SJCRH30 (cell line): ENCODE measurements at places on chromosomes 3 and 15.

DNA sequence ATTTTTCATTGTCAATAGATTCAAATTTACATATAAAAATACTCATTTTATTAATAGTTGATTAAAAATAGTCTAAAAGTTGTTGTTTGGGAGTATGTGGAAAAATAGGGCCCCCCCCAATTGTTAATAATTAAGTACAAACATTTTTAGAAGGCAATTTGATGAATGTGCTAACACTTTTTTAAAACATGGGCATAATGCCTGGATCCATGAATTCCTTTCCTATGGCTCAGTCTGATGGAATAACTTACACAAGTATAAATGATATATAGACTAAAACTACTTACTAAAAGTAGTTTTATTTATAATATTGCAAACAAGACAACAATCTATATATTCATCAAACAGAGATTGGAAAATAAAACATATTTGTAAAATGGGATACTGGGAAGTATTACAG, 247.2 kb upstream of the LRRN1 start:
- H3K27ac ChIP-seq = no peak overlapping the region
- DNase-seq = no peak
- no peaks in the 10 kb centered on the region for H3K4me1 ChIP-seq
- no peaks in the 10 kb centered on the region for H3K36me3 ChIP-seq
- no peaks in the 10 kb centered on the region for H3K27me3 ChIP-seq

- H3K4me3 ChIP-seq = no peak overlapping the region
- DNase-seq = no peak
- H3K27me3 ChIP-seq = no peaks in the 10 kb centered on the region
- no peaks in the 10 kb centered on the region for H3K36me3 ChIP-seq
Measured at GRCh38 chr3:64147211-64147610, 78.1 kb downstream of the PRICKLE2 start.

GRCh38 chr3:123491966-123492587, 43.2 kb upstream of the ADCY5 start:
- H3K27ac ChIP-seq = no peak overlapping the region
- no peak for DNase-seq

- H3K4me3 ChIP-seq = peak overlapping the region; percentile 54
- DNase-seq = peak; percentile 62
- peaks cover 11% of the 10 kb centered on the region for H3K4me1 ChIP-seq
- H3K27me3 ChIP-seq = no peaks in the 10 kb centered on the region
- H3K36me3 ChIP-seq = no peaks in the 10 kb centered on the region
Measured at GRCh38 chr15:72184165-72184811, 13.3 kb downstream of the GRAMD2A start.

- H3K36me3 ChIP-seq = no peaks in the 10 kb centered on the region
- no peak overlapping the region for H3K4me3 ChIP-seq
- H3K27ac ChIP-seq = peak overlapping the region; percentile 81
- H3K4me1 ChIP-seq = peaks cover 26% of the 10 kb centered on the region
- DNase-seq = no peak
Measured at GRCh38 chr3:183299976-183300375, 46.9 kb downstream of the B3GNT5 start.

DNA sequence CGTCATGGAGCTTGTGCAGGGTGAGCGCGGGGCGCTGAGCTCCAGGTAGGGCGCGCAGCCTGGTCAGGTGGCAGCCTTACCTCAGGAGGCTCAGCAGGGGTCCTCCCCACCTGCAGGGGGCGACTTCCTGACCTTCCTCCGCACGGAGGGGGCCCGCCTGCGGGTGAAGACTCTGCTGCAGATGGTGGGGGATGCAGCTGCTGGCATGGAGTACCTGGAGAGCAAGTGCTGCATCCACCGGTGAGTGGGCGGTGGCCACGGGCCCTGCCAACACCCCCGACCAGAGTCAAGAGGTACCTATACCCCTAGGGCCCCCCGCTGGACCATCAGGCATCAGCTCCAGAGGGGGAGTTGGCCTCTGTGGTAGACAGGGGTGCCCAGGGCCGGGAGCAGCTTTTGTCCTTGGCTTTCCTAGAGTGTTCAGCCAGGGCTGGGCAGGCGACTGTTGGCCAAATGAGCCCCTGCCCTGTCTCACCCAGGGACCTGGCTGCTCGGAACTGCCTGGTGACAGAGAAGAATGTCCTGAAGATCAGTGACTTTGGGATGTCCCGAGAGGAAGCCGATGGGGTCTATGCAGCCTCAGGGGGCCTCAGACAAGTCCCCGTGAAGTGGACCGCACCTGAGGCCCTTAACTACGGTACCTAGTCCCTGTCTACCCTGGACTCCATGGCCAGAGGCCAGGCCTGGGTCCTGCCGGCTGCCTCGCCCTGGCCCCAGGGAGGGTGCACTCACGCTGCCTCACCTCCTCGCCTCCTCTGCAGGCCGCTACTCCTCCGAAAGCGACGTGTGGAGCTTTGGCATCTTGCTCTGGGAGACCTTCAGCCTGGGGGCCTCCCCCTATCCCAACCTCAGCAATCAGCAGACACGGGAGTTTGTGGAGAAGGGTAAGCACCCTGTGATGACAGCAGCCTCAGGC, 9.1 kb downstream of the FES start:
- DNase-seq = no peak
- H3K4me1 ChIP-seq = peaks cover 3% of the 10 kb centered on the region; the same call in 1 of the 2 replicates
- peak overlapping the region; percentile 33 for H3K4me3 ChIP-seq

- no peaks in the 10 kb centered on the region for H3K4me1 ChIP-seq
- no peak overlapping the region for H3K4me3 ChIP-seq
- no peak for DNase-seq
- H3K36me3 ChIP-seq = no peaks in the 10 kb centered on the region
- no peak overlapping the region for H3K27ac ChIP-seq
Measured at GRCh38 chr15:53918180-53919079, 59.8 kb upstream of the UNC13C start.

DNA sequence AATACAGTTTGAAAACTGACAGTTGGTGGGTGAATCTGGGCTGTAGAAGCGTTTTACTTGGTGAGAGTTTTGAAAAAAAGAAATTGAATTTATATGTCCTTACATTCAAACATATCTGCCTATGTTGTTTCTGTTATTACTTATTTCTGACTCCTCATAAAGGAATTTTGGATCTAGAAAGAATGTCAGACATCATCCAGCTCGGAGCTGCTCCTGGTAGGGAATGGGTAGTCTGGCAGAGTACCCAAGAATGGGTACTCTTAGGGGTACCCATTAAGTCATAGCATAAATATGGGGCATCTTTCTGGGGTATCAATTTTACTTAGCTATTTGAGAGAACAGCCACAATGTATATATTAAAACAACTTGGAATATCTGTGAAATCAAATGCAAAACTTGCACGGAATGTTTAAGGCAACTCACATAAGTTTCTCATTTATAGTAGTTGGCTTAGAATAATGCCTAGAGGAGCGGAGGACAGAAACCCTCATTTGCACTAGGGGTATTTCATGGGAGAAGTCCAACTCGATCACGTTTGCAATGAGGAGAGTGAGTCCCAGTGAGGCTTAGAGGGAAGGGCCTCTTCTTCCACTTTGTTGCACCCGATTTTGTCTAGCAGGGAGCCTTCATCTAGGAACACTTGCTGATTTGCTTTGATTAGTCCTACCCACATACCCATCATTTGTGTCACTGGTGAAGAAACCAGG, 2.4 kb upstream of the LARP6 start:
- no peak overlapping the region for H3K4me3 ChIP-seq
- peaks cover 4% of the 10 kb centered on the region; the same call in 1 of the 2 replicates for H3K36me3 ChIP-seq

DNA sequence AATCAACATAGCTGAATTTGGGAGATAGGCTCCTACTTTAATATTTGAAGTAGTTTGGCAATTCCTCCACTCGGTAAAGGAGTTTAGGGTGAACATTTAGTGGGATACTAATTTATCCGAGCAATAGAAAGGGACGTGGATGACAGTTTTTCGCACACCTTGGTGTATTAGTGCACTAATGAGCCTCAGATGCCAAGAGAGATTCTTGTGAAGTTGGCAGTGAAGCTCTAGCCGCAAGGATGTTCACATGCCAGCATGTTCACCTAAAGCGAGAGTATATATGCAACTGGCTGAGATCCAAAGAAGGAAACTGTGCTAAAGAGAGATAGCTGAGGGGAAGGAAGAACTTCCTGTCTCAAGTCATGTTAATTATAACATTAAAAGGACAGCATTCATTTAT, 58.5 kb downstream of the TGFBR2 start:
- H3K4me1 ChIP-seq = peaks cover 15% of the 10 kb centered on the region
- peaks cover 12% of the 10 kb centered on the region for H3K36me3 ChIP-seq
- no peak overlapping the region for H3K4me3 ChIP-seq

GRCh38 chr15:63922261-63922904, 88.6 kb upstream of the HERC1 start:
- no peak overlapping the region for H3K27ac ChIP-seq
- H3K36me3 ChIP-seq = no peaks in the 10 kb centered on the region
- DNase-seq = no peak
- H3K4me1 ChIP-seq = no peaks in the 10 kb centered on the region

- no peak overlapping the region for H3K27ac ChIP-seq
- no peak for DNase-seq
- no peaks in the 10 kb centered on the region for H3K36me3 ChIP-seq
- no peaks in the 10 kb centered on the region for H3K4me1 ChIP-seq
- H3K27me3 ChIP-seq = no peaks in the 10 kb centered on the region
Measured at GRCh38 chr3:95044101-95044500, 981.2 kb downstream of the NSUN3 start.

DNA sequence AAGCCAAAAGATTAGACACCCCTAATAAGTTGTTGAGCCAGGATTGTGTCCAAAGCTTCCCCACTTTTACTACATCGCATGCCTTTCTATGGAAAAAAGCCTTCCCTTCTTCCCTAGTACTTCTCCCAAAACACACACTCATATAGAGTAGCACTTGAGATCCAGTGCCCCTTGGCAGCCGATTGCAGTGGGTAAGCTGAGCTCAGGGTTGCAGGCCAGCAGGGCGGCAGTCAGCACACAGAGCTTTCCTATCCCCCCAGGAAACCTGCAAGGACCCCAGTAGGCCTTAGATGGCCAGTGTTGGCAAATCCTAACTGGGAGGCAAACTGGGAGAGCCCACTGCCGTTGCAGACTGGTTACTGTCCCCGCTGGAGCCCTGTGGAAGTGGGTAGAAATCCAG, 75.7 kb upstream of the C15orf39 start:
- DNase-seq = no peak
- H3K4me3 ChIP-seq = no peak overlapping the region

DNA sequence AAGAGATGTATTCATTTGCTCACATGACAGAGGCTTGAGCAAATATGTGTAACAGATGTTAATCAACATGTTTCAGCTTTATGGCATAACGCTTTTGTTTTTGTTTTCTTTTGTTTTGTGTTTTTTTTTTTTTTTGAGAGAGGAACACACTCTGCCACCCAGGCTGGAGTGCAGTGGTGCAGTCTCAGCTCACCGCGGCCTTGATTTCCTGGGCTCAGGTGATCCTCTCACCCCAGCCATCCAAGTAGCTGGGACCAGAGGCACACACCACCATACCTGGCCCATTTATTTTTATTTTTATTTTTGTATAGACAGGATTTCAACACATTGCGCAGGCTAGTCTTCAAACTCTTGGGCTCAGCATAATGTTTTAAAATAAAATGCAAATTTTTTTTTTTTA, 1504.4 kb upstream of the CADM2 start:
- H3K27ac ChIP-seq = no peak overlapping the region
- H3K4me1 ChIP-seq = no peaks in the 10 kb centered on the region
- no peaks in the 10 kb centered on the region for H3K36me3 ChIP-seq

DNA sequence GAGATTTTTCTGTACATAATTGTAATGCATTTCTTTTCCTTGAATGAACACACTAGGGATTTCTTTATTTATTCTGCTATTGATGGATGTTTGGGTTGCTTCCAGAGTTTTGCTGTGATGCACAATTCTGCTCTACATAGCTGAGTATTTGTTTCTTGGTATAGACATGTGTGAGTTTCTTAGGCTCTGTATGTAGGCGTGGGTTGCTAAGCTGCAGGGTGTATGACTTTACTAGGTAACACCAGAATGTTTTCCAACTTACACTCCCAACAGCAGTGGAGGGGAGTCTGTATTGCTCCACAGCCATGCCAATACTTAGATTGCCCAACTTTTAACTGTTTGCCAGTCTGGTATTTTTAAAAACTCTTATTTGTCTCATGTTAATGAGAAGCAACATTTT, 155.5 kb upstream of the TNIK start:
- H3K27me3 ChIP-seq = no peaks in the 10 kb centered on the region
- DNase-seq = no peak
- no peak overlapping the region for H3K27ac ChIP-seq
- H3K36me3 ChIP-seq = no peaks in the 10 kb centered on the region
- H3K4me1 ChIP-seq = peaks cover under 1% of the 10 kb centered on the region

GRCh38 chr3:133025546-133025945, 12.6 kb upstream of the TMEM108 start:
- no peak for DNase-seq
- no peaks in the 10 kb centered on the region for H3K36me3 ChIP-seq
- no peaks in the 10 kb centered on the region for H3K27me3 ChIP-seq
- H3K4me1 ChIP-seq = no peaks in the 10 kb centered on the region
- no peak overlapping the region for H3K27ac ChIP-seq
- no peak overlapping the region for H3K4me3 ChIP-seq

- H3K27ac ChIP-seq = no peak overlapping the region
- H3K4me3 ChIP-seq = no peak overlapping the region
- no peak for DNase-seq
- H3K36me3 ChIP-seq = no peaks in the 10 kb centered on the region
- 0 out of 2 replicates have a peak, but pooled peaks cover 7% of the 10 kb centered on the region for H3K27me3 ChIP-seq
Measured at GRCh38 chr3:156456771-156457224, 98.1 kb downstream of the SSR3 start.

DNA sequence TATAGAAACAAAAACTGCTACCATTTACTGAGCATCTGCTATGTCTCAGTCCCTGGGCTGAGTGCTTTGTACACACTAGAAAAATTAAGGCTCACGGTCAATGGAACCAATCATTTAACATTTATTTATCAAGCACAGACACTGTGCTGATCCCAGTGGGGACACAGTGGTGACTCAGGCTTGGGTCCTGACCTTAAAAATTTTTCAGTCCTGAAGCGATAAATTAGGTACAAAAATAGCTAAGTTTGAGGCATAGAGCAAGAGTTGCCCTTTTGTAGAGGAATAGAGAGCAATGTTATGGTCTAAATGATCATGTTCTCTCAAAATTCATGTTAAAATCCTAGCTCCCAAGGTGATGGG, 85.1 kb downstream of the CRYGS start:
- no peaks in the 10 kb centered on the region for H3K36me3 ChIP-seq
- H3K27ac ChIP-seq = no peak overlapping the region
- H3K27me3 ChIP-seq = peaks cover 4% of the 10 kb centered on the region; the same call in 1 of the 2 replicates
- H3K4me1 ChIP-seq = no peaks in the 10 kb centered on the region
- no peak overlapping the region for H3K4me3 ChIP-seq
- DNase-seq = no peak

- H3K27ac ChIP-seq = no peak overlapping the region
- H3K36me3 ChIP-seq = no peaks in the 10 kb centered on the region
- DNase-seq = no peak
- no peaks in the 10 kb centered on the region for H3K27me3 ChIP-seq
- no peak overlapping the region for H3K4me3 ChIP-seq
Measured at GRCh38 chr3:5791558-5791957, 604.1 kb downstream of the EDEM1 start.

DNA sequence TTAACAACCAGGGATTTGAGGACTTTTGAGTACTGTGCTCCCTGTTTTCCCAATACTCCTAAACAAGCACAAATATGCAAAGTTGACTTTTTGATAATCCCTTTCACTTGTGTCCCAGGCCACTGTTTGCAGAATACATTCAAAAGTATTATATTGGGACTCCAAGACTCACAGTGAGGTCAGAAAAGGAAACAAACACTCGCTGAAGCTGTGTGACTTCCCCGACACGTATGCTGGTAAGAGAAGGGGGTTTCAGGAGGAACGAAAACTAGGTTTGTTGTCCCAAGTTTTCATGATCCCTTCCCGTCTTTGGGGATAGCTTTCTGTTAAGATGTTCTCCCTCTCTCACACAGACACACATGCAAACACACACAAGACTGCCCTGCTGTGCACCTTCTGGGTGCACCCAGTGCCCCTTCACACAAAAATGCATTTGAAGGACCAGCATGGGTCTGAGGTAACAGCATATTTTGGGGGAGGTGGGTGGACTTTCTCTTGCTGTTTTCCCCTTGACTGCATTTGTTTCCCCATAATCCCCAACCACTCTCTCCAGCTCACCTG, 225.2 kb upstream of the PRICKLE2 start:
- no peak overlapping the region for H3K4me3 ChIP-seq
- H3K4me1 ChIP-seq = no peaks in the 10 kb centered on the region
